ENCODE measurements at places on chromosomes 12 and 14.

DNA sequence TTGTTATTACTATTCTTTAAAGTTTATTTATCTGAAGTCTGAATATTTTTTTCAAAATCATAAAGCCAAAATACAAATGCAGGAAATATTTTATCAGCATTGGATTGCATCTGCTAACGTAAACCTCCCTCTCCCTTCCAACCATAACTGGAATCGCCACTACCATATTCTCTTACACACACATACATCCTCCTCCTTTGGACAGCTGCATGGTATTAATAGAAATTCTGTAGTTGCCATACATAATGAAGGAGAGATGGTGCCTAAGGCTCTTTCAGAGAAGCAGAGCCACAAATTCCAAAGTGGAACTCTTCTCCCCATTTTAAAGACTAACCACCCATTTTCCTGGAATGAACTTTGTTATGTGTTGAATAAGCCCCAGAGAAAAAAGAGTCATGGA is 352.7 kb downstream of the MDGA2 start:
- no peak for DNase-seq

DNA sequence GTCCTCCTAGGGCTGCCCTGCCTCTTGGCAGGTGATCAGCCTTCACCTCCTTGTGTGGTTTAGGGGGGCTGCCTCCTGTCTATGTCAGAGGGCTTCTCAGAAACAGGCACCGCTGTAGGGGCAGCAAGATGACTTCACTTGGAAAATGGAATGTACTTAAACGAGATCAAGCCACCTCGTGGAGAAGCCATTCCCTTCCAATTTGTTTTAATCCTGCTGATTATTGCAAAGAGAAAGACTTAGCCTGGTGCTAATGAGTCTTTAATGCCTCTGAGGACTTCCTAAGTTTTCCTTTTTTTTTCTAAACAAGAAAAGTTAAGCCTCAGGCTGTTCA is 62.3 kb upstream of the RFLNA start:
- DNase-seq = no peak

GRCh38 chr12:106342397-106343213 is 14.9 kb upstream of the POLR3B start:
- peak; percentile 65 for DNase-seq

GRCh38 chr12:99619389-99620158 is 28.0 kb upstream of the GARIN6 start:
- no peak for DNase-seq

DNA sequence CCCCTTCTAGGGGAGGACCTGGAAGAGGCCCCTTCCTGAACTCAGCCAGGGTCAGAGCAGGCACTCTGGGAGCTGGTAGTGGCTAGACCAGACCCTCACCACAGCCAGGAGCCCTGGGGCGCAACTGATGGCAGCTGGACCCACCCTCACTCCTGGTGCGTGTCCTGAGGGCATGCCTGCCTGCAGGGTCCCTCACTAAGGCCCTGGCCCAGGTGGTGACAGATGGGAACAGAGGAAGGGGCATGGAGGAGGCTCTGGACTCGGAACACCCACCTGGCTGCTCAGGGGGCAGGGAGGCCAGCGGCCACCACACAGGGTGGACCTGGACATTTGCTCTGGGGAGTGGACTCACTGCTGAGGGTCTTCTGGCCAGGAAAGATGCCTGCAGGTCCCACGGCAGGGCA is 342.2 kb upstream of the SFSWAP start:
- DNase-seq = peak; percentile 29

GRCh38 chr14:83007641-83008225 is 1474.1 kb upstream of the SEL1L start:
- no peak for DNase-seq

- no peak for DNase-seq
Observed at GRCh38 chr12:89878950-89879349, 170.3 kb upstream of the ATP2B1 start.

All from right forelimb (tissue), 1 donor.